ENCODE measurements at places on chromosomes 2 and 18.

- no peak for DNase-seq
These were observed 1.7 kb downstream of the ALLC start for GRCh38 chr2:3659447-3660432.

- no peak for DNase-seq
These were observed 16.3 kb upstream of the SCYGR2 start for GRCh38 chr2:227582369-227582768.

DNA sequence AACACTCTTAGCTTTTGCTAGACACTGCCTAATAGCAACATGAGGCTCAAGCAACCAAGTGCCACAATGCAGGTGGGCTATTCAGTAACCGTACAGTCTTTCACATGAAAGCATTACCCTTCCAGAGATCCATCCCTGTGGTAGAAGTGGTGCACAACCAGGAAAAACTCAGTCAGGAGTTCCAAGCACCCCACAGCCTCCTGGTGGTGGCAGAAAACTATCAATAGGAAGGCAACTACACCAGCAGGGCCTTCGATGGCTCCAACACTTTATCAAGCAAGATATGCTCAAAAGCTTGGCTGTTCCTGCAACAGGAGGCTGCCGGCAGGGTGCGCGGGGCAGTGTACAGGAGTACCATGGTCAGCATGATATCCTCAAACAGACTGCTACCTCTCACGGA is 176.1 kb upstream of the DLGAP1 start:
- no peak for DNase-seq

GRCh38 chr2:33131111-33131510 is 184.4 kb downstream of the LTBP1 start:
- DNase-seq, result no peak

DNA sequence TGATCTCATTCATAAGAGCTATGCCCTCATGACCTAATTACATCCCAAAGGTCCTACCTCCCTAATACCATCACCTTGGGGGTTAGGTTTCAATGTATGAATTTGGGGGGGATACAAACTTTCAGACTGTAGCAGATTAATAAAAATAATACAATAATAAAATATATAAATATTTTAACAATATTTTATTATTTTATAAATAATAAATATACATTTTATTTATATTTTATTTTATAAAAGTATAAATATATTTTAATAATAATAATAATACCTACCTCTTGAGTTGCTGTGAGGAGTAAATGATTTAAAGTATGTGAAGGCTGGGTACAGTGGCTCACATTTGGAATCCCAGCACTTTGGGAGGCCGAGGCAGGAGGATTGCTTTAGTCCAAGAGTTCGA is 8.1 kb upstream of the SLC16A14 start:
- DNase-seq, result no peak

DNA sequence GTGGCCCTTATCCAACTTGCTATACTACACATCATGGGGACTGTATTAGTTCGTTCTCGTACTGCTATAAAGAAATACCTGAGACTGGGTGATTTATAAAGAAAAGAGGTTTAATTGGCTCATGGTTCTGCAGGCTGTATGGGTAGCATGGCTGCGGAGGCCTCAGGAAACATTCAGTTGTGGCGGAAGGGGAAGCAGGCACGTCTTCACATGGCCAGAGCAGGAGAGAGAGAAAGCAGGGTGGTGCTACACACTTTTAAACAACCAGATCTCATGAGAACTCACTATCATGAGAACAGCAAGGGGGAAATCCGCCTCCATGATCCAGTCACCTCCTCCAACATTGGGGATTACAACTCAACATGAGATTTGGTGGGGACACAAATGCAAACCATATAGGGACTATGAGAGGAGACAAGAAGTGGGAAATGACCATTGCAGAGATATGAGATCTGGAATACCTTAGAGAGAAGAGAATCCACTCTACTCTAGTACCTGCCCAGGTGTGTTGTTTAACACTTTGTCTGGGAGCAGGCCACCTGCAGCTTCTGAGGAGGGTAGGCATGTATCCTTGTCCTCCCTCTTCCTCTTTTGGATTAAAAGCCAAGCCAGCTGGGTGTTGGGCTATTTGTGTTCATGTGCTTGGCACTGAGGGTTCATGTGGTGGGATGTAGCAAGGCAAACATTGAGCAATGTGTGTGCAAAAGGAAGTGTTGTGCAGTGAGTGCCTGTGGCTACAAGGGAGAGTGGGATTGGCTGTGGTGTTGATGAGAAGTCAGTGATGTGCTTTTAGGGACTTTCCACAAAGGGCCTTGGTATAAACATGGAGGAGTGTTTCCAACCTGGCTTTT is 22.8 kb downstream of the TTLL4 start:
- peak; percentile 46 for DNase-seq

DNA sequence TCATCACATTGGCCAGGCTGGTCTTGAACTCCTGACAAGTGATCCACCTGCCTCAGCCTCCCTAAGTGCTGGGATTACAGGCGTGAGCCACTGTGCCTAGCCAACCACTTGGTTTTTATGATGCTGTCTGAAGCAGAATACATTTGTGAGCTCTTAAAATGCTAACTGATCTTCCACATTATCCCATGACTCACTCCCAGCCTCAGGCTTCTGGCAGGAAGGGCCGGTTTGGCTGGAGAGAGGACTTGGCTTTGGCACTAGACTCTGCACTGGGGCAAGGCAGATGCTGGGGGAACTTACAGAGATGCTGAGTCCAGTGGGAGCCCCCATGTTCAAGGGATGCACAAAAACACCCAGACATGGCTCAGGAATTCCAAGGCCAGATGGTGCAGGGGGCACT is 40.5 kb upstream of the SH3BP4 start:
- DNase-seq, result no peak

GRCh38 chr2:203846490-203847105 is 21.0 kb upstream of the CTLA4 start:
- no peak for DNase-seq

GRCh38 chr2:191245869-191246531 is 796 bp downstream of the MYO1B start:
- DNase-seq, result no peak

DNA sequence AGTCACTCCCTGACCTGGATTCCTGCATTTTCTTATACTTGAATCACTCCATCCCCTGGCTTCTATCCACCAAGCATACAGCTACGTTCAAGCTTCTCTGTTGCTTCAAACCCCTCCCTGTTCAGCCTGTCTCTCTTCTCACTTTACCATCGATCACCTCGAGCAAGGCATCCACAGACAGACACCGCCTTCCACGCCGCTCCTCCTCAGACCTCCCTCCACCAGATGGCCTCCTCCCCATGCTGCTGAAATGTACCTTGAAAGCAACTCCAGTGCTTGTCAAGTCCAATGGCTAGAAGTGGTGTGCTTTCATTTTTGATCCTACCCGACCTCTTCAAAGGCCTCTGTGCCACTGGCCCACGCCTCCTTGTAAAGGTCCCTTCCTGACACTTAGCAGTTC is 131.3 kb upstream of the ACAA2 start:
- no peak for DNase-seq

GRCh38 chr2:231483398-231484329 is 19.4 kb upstream of the NCL start:
- DNase-seq, result no peak

DNA sequence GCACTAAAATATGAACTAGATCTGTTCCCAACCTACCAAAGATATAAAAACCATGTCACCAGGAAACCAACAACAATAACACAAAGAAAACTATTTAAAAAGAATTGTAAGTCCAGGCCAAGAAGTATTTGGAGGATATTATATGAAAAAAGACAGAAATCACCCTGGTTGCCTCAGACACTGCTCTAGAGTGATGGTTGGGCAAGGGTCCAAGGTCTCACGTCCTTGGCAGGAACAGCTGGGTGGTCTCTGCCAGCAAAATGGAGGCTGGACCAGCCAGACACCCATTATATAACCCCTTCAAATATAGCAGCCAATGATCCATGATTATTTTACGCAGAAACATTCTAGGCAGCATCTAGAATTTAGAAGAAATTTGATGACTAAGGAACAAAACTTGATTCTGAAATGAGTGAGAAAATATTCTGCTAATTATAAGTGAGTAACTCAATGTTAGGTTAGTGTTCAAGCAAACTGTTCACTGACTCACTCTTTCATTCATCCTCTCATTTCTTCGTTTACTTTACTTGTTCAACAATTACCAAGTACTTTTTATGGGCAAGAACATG is 35.4 kb downstream of the MRPL35 start:
- no peak for DNase-seq

GRCh38 chr2:221467610-221468009 is 104.5 kb downstream of the EPHA4 start:
- no peak for DNase-seq

GRCh38 chr2:27307545-27308358 is 493 bp downstream of the UCN start:
- no peak for DNase-seq

- no peak for DNase-seq
These were observed 90.6 kb upstream of the CYP26B1 start for GRCh38 chr2:72238311-72238710.

- no peak for DNase-seq
These were observed 1.1 kb upstream of the HOXD11 start for GRCh38 chr2:176105730-176106580.

All from GM12864 (cell line).